Activated CD4-positive, alpha-beta memory T cell treated with anti-CD3 and anti-CD28 coated beads for 36 hours (primary cell): ENCODE measurements at places on chromosomes 13 and 19. TPM values are rescaled to one million over a fixed set of nuclear protein-coding genes. Genes with fewer than 3 reads are reported as not detected.

DNA sequence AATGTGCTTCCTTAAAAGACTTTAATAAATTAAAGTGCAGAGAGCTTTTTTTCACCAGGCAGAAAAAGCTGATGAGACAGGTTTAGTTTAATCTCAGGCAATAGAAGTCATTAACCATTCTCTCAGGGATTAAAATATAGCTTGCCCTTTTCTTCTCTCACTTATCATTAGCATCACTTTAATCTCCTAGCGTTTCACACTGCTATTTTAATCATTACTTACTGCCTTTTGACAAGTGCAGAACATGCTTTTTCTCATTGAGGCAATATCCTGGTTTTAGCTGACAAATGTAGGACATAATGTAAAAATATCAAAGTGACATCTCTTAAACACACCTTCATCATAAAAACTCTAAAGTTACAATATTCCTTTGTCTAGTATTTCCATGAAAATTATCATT, 94.6 kb downstream of the DACH1 start:
- no peak for DNase-seq

DNA sequence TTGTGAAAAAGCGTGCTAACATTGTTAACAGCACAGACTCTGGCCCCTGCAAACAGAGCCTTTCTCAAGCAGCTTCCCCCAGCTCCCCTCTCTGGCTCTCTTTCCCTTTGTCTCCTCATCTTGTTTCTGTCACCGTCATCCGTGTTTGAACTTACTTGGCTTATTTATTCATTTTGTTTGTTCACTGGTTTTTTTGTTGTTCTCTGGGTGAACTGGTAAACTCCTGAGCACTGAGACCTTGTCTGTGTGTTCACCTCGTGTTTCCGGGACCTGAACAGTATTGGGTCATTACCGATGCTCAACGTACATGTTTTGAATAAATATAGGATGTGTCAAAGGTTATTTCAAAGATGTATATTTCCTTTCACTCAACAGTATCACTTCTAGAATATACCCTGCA, 92.4 kb upstream of the USP29 start:
- no peak for DNase-seq

GRCh38 chr13:100495455-100495854, 93.1 kb downstream of the GGACT start:
- DNase-seq, result no peak

IQCN gene
- 0.39 TPM for total RNA-seq
